A673 (cell line): ENCODE measurements at places on chromosomes 1 and 21.

DNA sequence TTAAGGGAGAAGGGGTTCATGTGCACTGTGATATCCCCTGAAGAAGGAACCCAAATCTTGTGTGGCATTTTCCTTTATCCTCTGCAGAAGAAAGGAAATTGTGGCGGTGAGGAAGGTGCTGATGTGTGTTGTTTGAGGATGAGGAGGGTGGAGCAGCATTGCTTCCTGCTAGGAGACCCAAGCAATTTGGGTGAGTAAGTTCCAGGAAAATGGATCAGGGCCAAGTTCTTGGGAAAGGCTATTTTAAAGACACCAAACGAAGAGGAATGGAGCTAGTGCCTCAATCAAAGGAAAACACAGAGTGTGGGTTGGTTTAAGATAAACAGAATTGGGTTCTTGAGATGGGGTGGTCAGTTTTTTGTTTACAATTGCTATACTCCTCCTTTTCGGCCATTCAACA lies 86.7 kb upstream of the MARK1 start:
- DNase-seq = no peak
- H3K4me3 ChIP-seq = no peak overlapping the region
- no peaks in the 10 kb centered on the region for H3K36me3 ChIP-seq
- peaks cover 13% of the 10 kb centered on the region for H3K27me3 ChIP-seq
- H3K27ac ChIP-seq = no peak overlapping the region
- no peaks in the 10 kb centered on the region for H3K4me1 ChIP-seq

DNA sequence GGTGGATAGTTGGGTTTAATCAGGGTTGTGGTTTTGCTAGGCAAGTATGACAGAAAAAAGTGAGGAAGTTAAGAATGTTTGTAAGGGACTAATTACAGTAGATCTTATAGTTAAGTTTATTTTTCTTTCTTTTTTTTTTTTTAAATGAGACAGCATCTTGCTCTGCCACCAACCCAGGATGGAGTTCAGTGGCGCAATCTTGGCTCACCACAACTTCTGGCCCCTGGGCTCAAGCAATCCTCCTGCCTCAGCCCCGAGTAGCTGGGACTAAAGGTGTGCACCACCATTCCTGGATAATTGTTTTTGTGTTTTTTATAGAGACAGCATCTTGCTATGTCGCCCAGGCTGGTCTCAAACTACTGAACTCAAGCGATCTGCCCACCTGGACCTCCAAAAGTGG lies 41.7 kb downstream of the EYA3 start:
- no peaks in the 10 kb centered on the region for H3K4me1 ChIP-seq
- no peak overlapping the region for H3K4me3 ChIP-seq
- no peaks in the 10 kb centered on the region for H3K36me3 ChIP-seq
- H3K27me3 ChIP-seq = no peaks in the 10 kb centered on the region
- no peak for DNase-seq

- H3K27me3 ChIP-seq = no peaks in the 10 kb centered on the region
- H3K4me3 ChIP-seq = no peak overlapping the region
- no peak for DNase-seq
- no peaks in the 10 kb centered on the region for H3K4me1 ChIP-seq
- H3K27ac ChIP-seq = no peak overlapping the region
Observed at GRCh38 chr1:1254667-1254998, 8.1 kb upstream of the C1QTNF12 start.

DNA sequence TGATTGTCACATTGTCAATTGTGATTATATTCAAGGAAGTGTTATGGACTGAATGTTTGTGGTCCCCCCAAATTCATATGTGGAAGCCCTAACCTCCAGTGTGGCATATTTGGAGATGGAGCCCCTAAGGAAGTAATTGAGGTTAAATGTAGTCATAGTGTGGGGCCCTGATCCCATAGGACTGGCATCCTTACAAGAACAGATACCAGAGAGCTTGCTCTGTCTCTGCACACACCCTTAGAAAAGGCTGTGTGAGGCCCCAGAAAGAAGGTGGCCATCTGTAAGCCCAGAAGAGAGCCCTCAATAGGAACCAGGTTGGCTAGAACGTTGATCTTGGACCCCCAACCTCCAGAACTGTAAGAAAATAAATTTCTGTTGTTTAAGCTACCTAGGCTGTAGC lies 28.1 kb downstream of the VANGL1 start:
- H3K27ac ChIP-seq = no peak overlapping the region
- H3K27me3 ChIP-seq = no peaks in the 10 kb centered on the region
- peaks cover 14% of the 10 kb centered on the region for H3K36me3 ChIP-seq
- no peak overlapping the region for H3K4me3 ChIP-seq

DNA sequence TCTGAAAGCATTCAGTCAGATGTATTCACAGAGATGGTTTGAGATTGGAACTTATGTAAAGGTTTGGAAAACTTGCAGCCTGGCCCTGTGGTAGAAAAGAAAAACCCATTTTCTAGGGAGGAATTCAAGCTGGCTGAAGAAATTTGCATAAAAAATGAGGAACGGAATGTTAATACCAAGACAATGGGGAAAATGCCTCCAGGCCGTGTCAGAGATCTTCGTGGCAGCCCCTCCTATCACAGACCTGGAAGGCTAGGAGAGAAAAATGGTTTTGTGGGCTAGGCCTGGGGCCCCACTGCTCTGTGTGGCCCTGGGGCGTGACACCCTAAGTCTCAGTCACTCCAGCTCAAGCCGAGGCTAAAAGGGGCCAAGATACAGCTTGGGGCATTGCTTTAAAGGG lies 26.7 kb downstream of the NME7 start:
- H3K36me3 ChIP-seq = no peaks in the 10 kb centered on the region
- H3K4me3 ChIP-seq = no peak overlapping the region
- H3K27ac ChIP-seq = no peak overlapping the region
- no peaks in the 10 kb centered on the region for H3K27me3 ChIP-seq
- no peak for DNase-seq

DNA sequence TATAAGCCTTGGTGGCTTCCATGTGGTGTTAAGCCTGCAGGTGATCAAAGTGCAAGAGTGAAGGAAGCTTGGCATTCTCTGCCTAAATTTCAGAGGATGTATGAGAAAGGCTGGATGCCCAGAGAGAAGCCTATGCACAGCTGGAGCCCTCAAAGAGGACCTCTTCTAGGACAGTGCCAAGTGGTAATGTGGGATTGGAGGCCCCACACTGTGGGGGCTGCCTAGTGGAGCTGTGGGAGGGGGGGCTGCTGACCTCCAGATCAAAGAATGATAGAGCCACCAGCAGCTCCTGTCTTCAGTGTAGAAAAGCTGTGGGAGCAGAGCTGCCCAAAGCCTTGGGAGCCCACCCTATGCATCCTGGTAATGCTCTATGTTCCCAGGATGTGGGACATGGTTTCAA lies 1512.7 kb upstream of the TPTE start:
- no peaks in the 10 kb centered on the region for H3K36me3 ChIP-seq
- H3K4me1 ChIP-seq = no peaks in the 10 kb centered on the region
- no peaks in the 10 kb centered on the region for H3K27me3 ChIP-seq
- DNase-seq = no peak

DNA sequence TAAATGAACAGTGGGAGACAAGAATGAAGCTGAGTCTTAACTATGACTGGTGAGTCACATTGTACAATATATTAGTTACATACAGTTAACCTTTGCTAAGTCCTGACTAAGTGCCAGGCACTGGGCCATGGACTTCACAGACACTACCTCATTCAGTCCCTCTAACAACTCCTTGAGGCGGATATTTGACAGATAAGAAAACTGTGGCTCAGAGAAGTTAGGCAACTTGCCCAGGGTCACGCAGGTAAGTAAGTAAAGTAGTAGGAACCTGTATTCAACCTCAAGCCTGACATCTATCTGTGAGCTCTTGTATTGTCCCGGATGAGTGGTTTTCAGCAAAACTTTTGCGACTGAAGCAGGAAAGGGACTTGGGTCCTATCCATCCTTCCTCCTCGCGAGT lies 62.1 kb downstream of the GNG12 start:
- H3K4me1 ChIP-seq = peaks cover 7% of the 10 kb centered on the region
- H3K27ac ChIP-seq = no peak overlapping the region
- no peaks in the 10 kb centered on the region for H3K36me3 ChIP-seq

DNA sequence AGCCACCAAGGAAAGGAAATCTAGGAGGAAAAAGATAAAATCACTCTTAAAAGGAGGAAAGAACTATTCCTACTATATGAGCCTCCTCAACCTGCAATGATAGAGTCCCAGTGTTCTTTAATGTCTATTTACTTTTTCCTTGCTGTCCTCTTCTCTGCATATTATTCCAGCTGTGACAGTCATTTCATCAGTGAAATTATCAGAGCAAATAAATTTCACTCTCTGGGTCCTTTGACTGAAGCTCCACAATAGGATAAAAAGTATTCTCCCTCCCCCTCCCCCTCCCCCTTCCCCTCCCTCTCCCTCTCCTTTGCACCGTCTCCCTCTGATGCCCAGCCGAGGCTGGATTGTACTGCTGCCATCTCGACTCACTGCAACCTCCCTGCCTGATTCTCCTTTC lies 107.5 kb upstream of the DPT start:
- H3K36me3 ChIP-seq = no peaks in the 10 kb centered on the region
- no peak overlapping the region for H3K4me3 ChIP-seq
- no peaks in the 10 kb centered on the region for H3K27me3 ChIP-seq
- DNase-seq = no peak
- peaks cover 26% of the 10 kb centered on the region for H3K4me1 ChIP-seq

DNA sequence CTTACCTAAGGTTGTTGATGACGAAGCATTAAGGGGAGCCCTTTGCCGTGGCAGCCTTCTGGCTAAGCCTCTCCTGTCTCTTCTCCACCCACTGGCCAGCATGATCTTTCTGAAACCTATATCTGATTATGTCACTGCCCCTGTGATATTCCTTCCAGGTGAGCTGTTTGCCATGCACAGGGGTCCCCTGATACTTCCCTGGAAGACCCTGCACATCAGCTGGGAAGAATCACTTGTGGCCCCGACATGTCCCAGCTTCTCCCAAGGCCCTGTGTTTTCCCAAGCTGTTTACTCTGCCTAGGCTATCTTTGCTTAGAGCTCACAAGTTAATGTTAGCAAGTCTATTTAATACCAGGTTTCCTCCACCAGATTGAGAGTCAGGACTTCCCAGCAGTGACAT lies 12.3 kb downstream of the RD3 start:
- no peak overlapping the region for H3K4me3 ChIP-seq
- no peaks in the 10 kb centered on the region for H3K36me3 ChIP-seq

- H3K36me3 ChIP-seq = no peaks in the 10 kb centered on the region
- no peaks in the 10 kb centered on the region for H3K4me1 ChIP-seq
- H3K27me3 ChIP-seq = no peaks in the 10 kb centered on the region
Observed at GRCh38 chr1:59007820-59008598, 224.2 kb upstream of the JUN start.
